ENCODE measurements at places on chromosomes 2 and 18. TPM values are rescaled to one million over a fixed set of nuclear protein-coding genes. Genes with fewer than 3 reads are reported as not detected.

Gene EVX2
- total RNA-seq, result not detected

Gene LYG2
- not detected for total RNA-seq

Gene CDH7
- 17.6 TPM for total RNA-seq

Gene ALMS1
- total RNA-seq, result 21.2 TPM

Gene RAB17
- 0.55 TPM for total RNA-seq

Gene MXD1
- total RNA-seq, result 4.9 TPM

Gene VIL1
- total RNA-seq, result 0.02 TPM

Gene CYTIP
- 1.3 TPM for total RNA-seq

Gene FTCDNL1
- 2.1 TPM for total RNA-seq

Gene C2orf72
- total RNA-seq, result 2.0 TPM

Gene TMSB10
- 6,173 TPM for total RNA-seq

Gene PPP1R1C
- total RNA-seq, result 2.7 TPM

Data from NCI-H460 (cell line).